ENCODE measurements at places on chromosomes 12 and 14.

GRCh38 chr14:20873370-20874177 is 17.6 kb upstream of the RNASE3 start:
- peak; percentile 62 for DNase-seq

DNA sequence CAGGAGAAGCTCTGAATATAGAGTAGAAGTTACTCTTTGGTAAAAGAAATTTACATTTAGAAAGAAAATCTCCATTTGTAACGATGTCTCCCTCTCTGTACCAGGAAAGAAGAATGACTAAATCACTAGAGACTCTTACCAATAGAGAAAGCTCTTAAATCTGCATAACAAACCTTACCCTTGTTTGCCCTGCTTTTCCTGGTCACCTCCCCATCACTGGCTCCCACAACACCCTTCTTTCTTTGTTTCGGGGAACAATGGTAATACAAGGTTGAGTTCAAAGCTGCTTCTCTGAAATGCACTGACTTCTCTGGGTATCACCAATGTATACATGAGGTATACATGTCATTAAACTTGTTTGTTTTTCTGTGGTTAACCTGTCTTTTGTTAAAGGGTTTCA is 351.1 kb upstream of the FLRT2 start:
- DNase-seq, result no peak

DNA sequence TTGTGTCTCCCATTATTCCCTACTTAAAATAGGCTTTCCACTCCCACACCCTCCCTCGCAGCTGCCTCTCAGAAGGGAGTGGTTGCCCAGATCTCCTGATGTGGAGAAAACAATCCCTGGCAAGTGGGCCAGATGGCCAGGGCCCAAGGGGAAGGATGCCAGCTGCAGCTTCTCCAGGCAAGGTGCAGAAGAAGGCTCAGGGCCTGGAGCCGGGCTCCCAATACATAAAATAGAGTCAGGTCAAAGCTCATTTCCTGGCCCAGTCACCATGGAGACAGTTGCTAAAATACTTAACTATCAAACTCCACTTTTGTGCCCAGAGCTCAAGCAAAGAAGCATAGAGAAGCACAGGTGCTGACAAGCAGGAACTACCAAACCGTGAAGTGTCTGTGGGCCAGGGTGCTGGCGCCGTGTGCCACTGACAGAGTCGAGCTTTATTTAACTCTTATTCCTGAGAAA is 45.7 kb upstream of the ITPR2 start:
- no peak for DNase-seq

DNA sequence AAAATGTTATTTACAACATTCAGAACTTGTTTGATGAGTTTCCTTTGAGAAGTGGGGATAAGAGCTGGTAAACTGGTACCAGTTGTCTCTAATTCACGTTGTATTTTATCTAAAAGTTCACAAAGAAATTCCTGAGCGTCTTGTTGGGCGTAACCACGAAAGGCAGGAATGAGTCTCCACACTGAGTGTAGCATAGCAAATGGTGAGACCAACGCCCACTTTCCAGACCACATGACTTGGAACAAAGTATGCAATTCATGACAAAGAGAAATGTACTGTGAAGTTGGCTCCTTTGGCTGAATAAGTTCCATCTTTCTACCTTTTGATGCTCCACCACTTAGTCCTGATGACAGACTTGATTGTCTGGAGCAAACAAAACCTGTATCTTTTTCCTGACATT is 18.4 kb downstream of the USP44 start:
- DNase-seq, result no peak

- no peak for DNase-seq
Observed at GRCh38 chr12:68106160-68106559, 53.4 kb downstream of the IFNG start.

Data from stimulated activated CD8-positive, alpha-beta memory T cell treated with anti-CD3 and anti-CD28 coated beads, Interleukin-12 subunit alpha, Interleukin-12 subunit beta, amount 100 ng/mL, for 1 hour (primary cell).